ENCODE measurements at places on chromosomes 4 and X.
A peak's percentile ranks its signal among the peaks of the same experiment; 100 is the strongest.

DNA sequence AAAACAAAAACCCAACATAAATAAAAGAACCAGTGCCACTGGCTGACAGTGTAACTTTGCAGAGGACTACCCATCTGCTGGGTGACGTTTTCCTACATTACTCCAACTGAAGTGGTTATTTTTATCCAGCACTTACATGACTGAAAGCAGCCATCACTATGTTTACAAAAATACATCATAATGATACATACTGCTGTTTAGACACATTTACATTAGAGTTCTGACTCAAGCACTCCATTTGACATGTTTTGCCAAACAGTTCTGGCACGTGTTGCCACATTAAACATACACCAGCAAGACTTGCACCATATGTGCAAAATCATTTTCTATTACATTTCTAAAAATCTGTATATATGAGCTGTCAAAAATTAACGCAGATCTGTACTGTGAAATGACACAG, 39.6 kb downstream of the BEND4 start:
- no peak for DNase-seq

DNA sequence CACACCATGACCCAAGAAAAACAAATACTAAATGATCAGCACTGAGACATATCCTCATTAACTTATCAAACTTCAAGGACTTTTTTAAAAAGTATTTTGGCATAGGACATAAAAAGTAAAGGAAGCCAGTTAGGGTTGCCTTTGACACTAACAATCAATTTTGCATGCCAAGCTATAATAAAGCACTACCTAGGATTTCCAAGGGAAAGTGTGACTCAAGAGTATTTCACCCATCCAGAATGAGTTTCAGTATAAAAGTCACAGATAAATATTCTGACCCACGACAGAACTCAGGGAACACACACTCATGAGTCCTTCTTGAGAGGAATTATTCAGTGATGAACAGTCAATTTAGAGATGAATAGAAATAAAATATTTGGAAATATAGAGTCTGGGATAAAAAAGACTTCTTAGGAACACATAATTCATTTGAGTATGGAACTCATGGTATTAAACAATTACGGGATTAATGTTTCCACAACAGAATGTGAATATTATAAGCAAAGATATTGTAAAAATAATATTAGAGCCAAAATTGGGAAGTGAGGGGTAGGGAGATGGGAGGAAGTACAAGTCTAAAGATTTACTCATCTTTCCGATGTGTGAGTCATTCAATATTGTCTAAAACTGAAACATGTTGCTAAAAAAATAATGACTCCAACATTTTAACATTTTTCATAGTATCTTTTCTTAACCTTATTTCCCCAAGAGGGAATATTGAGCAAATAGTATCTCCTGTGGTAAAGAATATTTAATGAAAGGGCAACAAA, 143.5 kb upstream of the LNX1 start:
- peak; percentile 85 for DNase-seq

- no peak for DNase-seq
Measured at GRCh38 chrX:114201622-114202021, 382.3 kb upstream of the HTR2C start.

DNA sequence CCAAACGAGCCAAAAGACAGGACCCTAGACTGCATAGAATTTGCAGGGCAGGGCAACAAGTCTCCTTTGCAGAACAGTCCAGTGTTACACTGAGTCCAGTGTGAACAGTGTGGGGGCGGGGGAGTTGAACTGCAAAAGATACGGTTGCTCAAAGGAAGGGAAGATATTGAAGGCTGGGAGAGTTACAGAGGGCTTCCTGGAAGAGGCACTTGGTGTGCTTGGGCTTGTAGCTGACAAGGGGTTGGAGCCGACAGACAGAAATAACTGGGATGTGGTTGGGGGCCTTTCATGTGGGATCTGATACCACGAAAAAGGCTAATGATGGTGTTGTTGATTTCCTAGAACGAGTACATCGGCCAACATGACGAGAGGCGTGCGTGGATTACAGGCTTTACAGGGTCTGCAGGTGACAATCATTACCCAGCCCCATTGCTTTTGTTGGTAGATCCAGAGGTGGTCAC, 6.1 kb downstream of the XPNPEP2 start:
- DNase-seq, result no peak

GRCh38 chr4:89319756-89320155, 12.2 kb upstream of the GPRIN3 start:
- DNase-seq, result peak; percentile 15

GRCh38 chrX:110146521-110146920, 143.6 kb downstream of the TMEM164 start:
- DNase-seq, result peak; percentile 45

DNA sequence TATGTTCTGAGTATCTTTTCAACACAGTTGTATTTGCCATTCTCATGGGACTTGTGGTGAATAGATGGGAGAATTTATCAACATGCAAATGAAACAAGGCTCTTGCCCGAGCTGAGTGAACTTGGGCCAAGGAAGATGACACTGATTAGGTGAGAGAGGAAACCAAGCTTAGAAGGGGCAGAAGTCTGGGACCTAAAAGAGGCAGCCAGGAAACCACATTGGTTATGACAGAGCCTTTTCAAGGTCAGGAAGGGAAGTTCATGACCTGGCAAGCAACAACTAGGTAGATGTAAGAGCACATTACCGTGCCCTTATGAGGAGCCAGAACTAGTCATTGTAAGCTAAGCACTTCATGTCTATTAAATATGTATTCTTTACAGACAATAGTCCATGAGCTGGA, 590.3 kb downstream of the PACRGL start:
- DNase-seq, result no peak

- no peak for DNase-seq
Measured at GRCh38 chr4:153936121-153936520, 147.2 kb upstream of the SFRP2 start.
